ENCODE measurements at places on chromosomes 16 and 17.
A peak's percentile ranks its signal among the peaks of the same experiment; 100 is the strongest.

DNA sequence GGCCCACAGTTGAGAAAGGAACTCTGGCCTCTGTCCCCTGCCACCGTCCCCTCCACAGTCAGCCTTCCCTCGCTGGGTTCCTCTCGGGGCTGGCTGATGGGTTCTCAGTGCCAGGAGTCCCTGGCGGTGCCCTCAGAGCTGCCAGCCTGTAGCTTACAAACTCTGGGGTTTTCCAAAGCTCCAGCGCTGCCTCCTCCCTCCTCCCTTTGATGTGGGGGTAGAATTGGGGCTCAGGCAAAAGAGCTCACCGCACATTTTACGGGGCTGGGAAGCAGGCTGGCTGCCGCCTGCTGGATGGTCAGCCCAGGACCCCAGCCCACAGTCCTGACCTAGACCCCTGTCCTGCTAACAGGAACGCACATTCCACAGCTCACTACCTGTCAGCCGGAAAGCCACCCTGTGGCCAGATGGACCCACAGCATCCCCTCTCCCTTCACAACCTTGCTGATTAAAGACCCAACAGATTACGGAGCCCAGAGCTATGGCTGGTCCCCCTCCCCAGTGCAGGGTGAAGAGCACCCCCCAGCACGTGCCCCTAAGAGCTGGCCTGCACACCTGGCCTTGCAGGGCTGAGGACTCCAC lies 6.0 kb downstream of the VASN start:
- peak; percentile 45 for DNase-seq
- no peak overlapping the region for H3K4me3 ChIP-seq
- no peaks in the 10 kb centered on the region for H3K27me3 ChIP-seq
- H3K27ac ChIP-seq = peak overlapping the region; percentile 78
- peaks cover 61% of the 10 kb centered on the region for H3K4me1 ChIP-seq

DNA sequence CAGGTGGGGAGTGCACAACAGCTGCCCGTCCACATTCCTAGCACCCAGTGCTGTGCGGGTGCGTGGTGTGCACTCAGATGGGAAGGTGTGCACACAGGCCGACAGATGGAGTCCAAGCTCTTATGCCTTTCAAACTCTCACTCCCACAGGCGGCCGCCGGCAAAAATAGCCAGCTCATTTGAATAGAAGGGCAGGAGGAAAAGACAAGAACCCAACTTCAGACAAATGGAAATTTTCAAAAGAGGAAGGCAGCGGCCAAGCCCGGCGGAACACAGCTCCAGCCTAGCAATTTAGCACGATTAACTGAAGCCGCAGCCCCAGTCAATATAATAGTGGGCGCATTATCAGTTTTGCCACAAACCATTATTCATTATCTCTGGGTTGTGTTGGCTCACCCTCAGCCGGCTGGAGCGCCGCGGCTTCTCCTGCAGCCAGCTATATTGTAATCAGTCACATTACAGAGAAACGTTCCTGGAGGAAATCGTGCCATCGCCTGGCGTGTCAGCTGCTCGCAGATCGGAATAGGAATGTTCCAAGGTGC lies 103.9 kb upstream of the SEC14L1 start:
- no peaks in the 10 kb centered on the region for H3K36me3 ChIP-seq
- no peak for DNase-seq
- H3K4me3 ChIP-seq = no peak overlapping the region
- peaks cover 10% of the 10 kb centered on the region for H3K4me1 ChIP-seq
- no peak overlapping the region for H3K27ac ChIP-seq
- peaks cover 5% of the 10 kb centered on the region for H3K27me3 ChIP-seq

GRCh38 chr17:78979780-78980623 lies at the start of gene LGALS3BP:
LGALS3BP (minus strand) TSS chr17:78979923; CDS start chr17:78977191, 2,732 bp downstream.
- H3K4me1 ChIP-seq = peaks cover 44% of the 10 kb centered on the region
- H3K36me3 ChIP-seq = no peaks in the 10 kb centered on the region

- H3K27me3 ChIP-seq = no peaks in the 10 kb centered on the region
- DNase-seq = peak; percentile 81
- no peak overlapping the region for H3K4me3 ChIP-seq
- H3K4me1 ChIP-seq = peaks cover 16% of the 10 kb centered on the region
- no peak overlapping the region for H3K27ac ChIP-seq
These were observed 6.7 kb downstream of the SPACA3 start for GRCh38 chr17:32998111-32998886.

DNA sequence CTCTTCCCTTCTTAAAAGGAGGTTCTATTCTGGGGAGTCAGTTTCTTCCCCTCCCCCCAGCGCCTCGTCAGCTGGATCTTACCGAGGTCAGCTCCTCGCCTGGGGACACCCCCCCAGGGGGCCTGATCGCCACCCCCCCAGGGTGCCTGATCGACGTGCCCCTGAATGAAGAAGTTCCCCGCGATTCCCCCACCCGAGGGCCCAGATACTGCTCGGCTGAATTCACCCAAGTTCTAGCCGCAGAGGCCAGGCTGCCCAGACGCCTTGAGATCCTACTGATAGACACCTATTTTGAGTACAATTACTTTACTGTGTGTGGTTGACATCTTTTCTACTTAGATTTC lies 1.4 kb downstream of the RAB11FIP3 start:
- no peaks in the 10 kb centered on the region for H3K36me3 ChIP-seq
- H3K4me1 ChIP-seq = peaks cover 61% of the 10 kb centered on the region
- peak overlapping the region; percentile 89 for H3K27ac ChIP-seq
- no peaks in the 10 kb centered on the region for H3K27me3 ChIP-seq

GRCh38 chr16:18792836-18793433 lies 2.8 kb upstream of the RPS15A start:
- H3K27me3 ChIP-seq = no peaks in the 10 kb centered on the region
- H3K36me3 ChIP-seq = peaks cover 13% of the 10 kb centered on the region
- H3K4me1 ChIP-seq = peaks cover 39% of the 10 kb centered on the region
- no peak overlapping the region for H3K4me3 ChIP-seq

- no peak overlapping the region for H3K27ac ChIP-seq
- no peaks in the 10 kb centered on the region for H3K36me3 ChIP-seq
- DNase-seq = no peak
- no peak overlapping the region for H3K4me3 ChIP-seq
- no peaks in the 10 kb centered on the region for H3K4me1 ChIP-seq
- H3K27me3 ChIP-seq = no peaks in the 10 kb centered on the region
These were observed 256.3 kb upstream of the ZFHX3 start for GRCh38 chr16:73304008-73304774.

GRCh38 chr17:59725691-59726090 lies 18.2 kb downstream of the VMP1 start:
- H3K36me3 ChIP-seq = no peaks in the 10 kb centered on the region
- no peaks in the 10 kb centered on the region for H3K27me3 ChIP-seq
- no peak overlapping the region for H3K27ac ChIP-seq
- H3K4me3 ChIP-seq = no peak overlapping the region
- no peak for DNase-seq

- DNase-seq = no peak
- no peak overlapping the region for H3K27ac ChIP-seq
- no peaks in the 10 kb centered on the region for H3K36me3 ChIP-seq
- H3K4me3 ChIP-seq = no peak overlapping the region
- no peaks in the 10 kb centered on the region for H3K27me3 ChIP-seq
These were observed 16.3 kb downstream of the TTLL6 start for GRCh38 chr17:48800626-48801217.

GRCh38 chr17:57475796-57476195 lies 219.5 kb downstream of the MSI2 start:
- no peaks in the 10 kb centered on the region for H3K27me3 ChIP-seq
- H3K4me3 ChIP-seq = no peak overlapping the region
- no peak overlapping the region for H3K27ac ChIP-seq

DNA sequence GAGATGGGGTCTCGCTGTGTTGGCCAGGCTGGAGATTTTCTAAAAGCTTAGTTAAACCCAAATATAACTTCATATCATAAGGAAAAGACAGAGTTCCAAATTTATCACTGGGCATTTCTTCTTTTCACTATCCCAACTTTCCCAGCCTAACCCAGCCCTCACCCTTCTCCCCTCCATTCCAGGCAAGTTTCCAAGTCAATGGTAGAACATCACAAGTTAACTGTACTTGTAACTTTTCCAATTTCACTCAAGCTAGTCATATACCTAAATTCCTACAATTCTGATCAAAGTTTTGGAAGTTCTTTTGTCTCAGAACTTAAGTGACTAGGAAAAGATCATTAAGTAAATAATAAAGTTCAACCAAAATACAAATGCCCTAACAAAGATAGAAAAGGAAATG lies 61.2 kb downstream of the USP32 start:
- no peaks in the 10 kb centered on the region for H3K36me3 ChIP-seq
- no peak overlapping the region for H3K27ac ChIP-seq
- no peaks in the 10 kb centered on the region for H3K4me1 ChIP-seq
- H3K27me3 ChIP-seq = no peaks in the 10 kb centered on the region
- no peak for DNase-seq

- H3K4me1 ChIP-seq = no peaks in the 10 kb centered on the region
- no peak overlapping the region for H3K4me3 ChIP-seq
- no peaks in the 10 kb centered on the region for H3K27me3 ChIP-seq
- no peaks in the 10 kb centered on the region for H3K36me3 ChIP-seq
- no peak overlapping the region for H3K27ac ChIP-seq
These were observed 85.1 kb downstream of the WWOX start for GRCh38 chr16:78184238-78185183.
